ENCODE measurements at places on chromosomes 6 and 20. TPM values are rescaled to one million over a fixed set of nuclear protein-coding genes. Genes with fewer than 3 reads are reported as not detected.

The SCRT2 gene
- 0.66 TPM for total RNA-seq

The MEP1A gene
- total RNA-seq = 0.06 TPM

The PRELID3B gene
- total RNA-seq = 60.1 TPM

The TSHZ2 gene
- total RNA-seq = 33.0 TPM

The PPP1R3D gene
- 12.2 TPM for total RNA-seq

The SLC35F1 gene
- 27.8 TPM for total RNA-seq

The WFDC2 gene
- 7.0 TPM for total RNA-seq

The FAM83C gene
- total RNA-seq = not detected

The SDHAF4 gene
- 28.3 TPM for total RNA-seq

The KIF6 gene
- 2.0 TPM for total RNA-seq

The MAN1A1 gene
- total RNA-seq = 60.4 TPM

The AVP gene
- total RNA-seq = not detected

The BPIFB2 gene
- not detected for total RNA-seq

The DNAH8 gene
- total RNA-seq = 0.10 TPM

The HLA-DPA1 gene
- 23.1 TPM for total RNA-seq

The HIVEP2 gene
- 53.8 TPM for total RNA-seq

The LCA5 gene
- 13.0 TPM for total RNA-seq

The COL19A1 gene
- 6.7 TPM for total RNA-seq
